ENCODE measurements at places on chromosomes 11 and 22. TPM values are rescaled to one million over a fixed set of nuclear protein-coding genes. Genes with fewer than 3 reads are reported as not detected.

- DNase-seq: no peak
Measured at GRCh38 chr22:44500599-44500998, 2.6 kb upstream of the RTL6 start.

Gene CATSPERZ
- not detected for total RNA-seq

Gene TP53I11
- total RNA-seq: 3.9 TPM

Gene WBP2NL
- total RNA-seq: not detected

GRCh38 chr11:19519912-19520641, 192.6 kb upstream of the NAV2 start:
- no peak for DNase-seq

Gene PKP3
- total RNA-seq: 2.2 TPM
